ENCODE measurements at places on chromosomes 13 and 19.

- DNase-seq = no peak
Observed at GRCh38 chr19:12139269-12139668, 881 bp downstream of the ZNF20 start.

GRCh38 chr13:42820451-42820850 lies 39.1 kb downstream of the FAM216B start:
- DNase-seq = no peak

- no peak for DNase-seq
Observed at GRCh38 chr19:29876414-29876813, 64.6 kb downstream of the CCNE1 start.

DNA sequence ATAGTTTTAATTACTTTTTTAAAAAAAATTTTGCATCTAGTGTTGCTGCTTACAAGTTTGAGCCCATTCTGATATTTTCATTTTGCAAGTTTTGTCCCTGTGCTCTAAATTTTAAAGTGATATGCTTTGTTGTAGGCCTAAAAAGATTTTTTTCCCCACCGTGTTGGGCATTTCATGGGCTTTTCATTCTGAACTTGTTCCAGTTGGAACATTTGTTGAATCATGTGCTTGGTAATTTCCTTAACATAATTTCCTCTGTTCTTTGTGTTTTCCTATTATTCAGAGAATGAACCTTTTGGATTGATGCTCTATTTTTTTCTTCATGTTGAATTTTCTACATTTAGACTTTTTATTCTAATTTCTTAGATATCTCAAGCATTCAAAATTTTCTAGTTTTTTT lies 206.4 kb upstream of the SPRY2 start:
- no peak for DNase-seq

DNA sequence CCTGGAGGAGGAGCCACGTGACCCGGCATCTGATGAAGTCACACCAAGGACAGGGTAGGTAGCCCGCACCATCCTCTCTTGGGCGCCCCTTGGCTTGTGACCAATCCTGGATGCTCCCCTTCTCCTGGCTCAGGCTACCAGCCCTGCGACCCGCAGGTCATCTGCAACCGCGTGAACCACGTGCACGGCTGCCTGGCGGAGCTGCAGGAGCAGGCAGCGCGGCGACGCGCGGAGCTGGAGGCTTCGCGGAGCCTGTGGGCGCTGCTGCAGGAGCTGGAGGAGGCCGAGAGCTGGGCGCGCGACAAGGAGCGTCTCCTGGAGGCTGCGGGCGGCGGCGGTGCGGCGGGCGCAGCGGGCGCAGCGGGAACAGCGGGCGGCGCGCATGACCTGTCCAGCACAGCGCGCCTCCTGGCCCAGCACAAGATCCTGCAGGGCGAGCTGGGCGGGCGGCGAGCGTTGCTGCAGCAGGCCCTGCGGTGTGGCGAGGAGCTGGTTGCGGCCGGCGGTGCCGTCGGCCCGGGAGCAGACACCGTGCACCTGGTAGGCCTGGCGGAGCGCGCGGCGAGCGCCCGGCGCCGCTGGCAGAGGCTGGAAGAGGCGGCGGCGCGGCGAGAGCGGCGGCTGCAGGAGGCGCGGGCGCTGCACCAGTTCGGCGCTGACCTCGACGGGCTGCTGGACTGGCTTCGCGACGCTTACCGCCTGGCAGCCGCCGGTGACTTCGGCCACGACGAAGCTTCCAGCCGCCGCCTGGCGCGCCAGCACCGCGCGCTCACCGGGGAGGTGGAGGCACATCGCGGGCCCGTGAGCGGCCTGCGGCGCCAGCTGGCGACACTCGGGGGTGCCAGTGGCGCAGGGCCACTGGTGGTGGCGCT lies 45.9 kb downstream of the SPTBN4 start:
- no peak for DNase-seq

DNA sequence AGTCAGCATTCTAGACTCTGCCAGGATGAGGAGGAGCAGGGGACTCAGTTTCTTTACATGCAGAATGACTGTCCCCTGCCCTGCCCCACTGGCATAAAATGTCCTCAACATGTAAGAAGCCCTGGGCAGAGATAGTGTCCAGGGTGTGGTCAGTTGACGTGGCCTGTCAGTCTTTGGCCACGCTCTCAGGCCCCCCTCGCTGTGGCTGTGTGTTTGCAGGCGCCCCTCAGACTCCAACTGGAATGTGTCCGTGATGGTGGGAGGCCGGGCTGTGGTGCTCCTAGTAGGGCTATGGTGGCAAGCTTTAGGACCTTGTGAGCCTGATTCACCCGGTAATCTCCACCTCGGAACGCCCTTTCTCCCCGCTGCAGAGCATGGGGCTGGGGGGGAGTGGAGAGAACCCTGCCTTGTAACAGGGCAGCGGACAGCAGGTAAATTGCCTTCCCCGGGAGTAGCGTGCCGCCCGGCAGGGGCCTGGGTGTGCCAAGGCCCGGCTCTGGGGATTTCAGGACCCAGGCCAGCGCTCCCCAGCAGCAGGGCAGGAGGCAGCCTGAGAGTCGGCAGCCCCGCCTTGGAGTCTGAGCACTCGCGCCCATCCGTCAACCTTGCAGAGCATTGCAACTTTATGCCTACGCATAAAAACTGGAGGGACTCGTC lies 62.3 kb downstream of the CHST8 start:
- peak; percentile 19 for DNase-seq

GRCh38 chr13:74064805-74065312 lies 69.3 kb downstream of the KLF12 start:
- DNase-seq = no peak

DNA sequence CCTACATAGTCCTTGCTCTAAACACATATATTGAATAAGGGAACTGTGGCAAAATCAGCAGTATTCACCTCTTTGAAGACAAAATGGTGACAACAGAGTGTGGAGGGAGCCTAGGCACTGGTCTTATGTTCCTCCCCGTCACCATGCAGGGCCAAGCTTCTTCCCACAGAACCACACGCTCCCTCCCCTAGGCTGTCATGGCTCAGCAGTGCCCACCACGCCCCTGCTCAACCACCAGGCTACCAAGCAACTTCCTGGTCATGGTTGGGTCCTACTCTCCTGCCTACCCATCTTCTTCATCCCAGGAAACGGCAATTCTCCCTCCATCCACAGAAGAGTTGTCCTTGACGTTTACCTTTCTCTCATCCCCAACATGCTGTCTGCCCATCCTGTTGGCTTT lies 126.1 kb downstream of the CRYL1 start:
- DNase-seq = no peak

DNA sequence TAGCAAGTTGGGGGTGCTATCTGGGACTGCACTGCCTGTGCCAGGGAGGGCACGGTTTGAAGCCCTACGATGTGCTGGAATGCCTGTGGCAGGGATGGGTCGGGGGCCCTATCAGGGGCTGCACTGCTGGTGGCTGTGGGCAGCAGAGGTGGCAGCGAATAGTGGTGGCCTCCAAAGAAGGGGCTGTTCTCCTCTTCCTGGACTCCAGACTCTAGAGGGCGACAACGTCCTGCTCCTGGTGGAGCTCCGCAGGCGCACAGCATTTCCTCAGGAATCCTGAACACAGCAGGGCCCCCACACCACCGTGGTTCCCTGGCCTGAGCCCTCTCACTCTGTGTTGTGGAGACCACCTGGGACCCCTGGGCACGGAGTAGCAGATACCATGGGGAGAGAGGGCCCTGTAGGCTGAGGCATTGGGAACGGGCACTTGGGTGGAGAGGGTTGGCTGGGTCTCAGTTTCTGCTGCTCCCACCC lies 145.6 kb downstream of the TNFRSF19 start:
- no peak for DNase-seq

DNA sequence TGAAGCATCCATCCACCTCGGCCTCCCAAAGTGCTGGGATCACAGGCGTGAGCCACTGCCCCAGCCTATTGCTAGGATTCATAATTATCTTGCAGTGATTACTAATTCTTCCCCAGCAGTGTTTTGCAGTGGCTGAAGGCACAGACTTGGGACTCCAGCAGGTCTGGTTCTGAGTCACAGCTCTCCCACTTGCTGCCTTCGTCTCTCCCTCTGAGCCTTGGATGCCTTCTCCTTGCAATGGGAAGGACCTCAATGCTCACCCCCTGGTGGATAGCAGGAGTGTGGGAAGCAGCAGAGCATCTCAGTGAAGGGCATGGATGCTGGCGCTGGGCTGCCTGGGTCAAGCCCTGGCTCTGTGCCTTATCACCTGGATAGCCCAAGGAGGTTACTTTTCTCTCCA lies 37.6 kb upstream of the SHKBP1 start:
- no peak for DNase-seq

GRCh38 chr13:59504407-59504806 lies 659.3 kb downstream of the DIAPH3 start:
- no peak for DNase-seq

- DNase-seq = peak; percentile 7
Observed at GRCh38 chr13:48741377-48741776, 87.6 kb downstream of the CYSLTR2 start.

GRCh38 chr13:95128045-95128643 lies 173.1 kb downstream of the ABCC4 start:
- peak; percentile 85 for DNase-seq

GRCh38 chr13:86559901-86560300 lies 760.7 kb upstream of the SLITRK6 start:
- DNase-seq = no peak

DNA sequence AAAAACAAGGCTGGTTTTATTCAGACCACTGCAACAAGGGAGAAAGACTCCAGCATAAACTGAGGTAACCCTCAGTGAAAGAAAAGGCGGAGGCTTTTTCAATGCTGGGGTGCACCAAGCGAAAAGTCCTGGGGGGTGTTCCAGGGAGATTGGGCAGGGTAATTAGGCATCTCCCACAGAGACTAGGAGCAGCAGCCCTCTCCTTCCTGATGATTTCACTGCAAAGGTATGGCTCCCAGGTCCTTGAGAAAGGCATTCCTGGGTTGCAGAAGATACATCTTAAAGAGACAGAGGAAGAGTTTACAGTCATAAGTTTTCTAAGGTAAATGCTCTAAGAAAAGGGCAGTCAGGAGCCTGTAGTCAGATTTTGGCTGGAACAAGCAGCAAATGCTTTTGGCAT lies 412.0 kb downstream of the FOXO1 start:
- DNase-seq = no peak

DNA sequence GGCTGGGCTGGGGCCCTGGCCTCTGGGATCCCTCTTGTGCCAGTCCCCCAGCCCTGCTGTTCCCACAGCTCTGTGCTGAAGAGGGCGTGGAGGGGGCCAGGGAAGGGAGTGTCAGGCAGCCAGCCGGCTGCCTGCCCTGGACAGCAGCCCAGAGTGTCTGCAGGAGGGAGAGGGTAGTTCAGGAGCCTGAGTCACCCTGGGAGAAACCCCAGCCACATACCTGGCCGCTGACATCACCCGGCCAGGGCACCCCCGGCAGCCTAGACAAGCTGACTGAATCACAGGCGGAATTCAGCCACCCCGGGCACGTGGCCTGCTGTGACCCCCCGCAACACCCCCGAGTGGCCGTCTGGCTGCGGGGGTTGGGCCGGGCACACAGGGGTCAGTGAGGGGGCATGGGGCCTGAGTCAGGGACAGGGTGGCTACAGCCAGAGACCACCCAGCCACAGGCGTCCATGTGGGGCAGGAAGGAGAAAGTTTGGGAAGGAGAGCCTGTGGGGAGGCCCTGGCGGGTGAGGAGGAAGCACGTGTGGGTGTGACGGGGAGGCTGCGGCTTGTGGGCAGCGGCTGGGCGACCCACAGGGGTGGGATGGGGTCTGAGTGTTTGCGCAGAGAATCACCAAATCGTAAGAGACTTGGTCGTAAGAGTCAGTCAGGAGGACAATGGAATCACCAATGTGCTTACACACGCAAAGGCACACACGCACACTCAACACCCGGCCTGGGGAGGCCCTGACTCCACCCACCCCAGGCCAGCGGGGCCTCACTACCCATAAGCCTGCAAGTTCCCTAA lies 11.9 kb upstream of the FOSB start:
- no peak for DNase-seq

GRCh38 chr13:27054760-27055159 lies 116.9 kb downstream of the USP12 start:
- no peak for DNase-seq

DNA sequence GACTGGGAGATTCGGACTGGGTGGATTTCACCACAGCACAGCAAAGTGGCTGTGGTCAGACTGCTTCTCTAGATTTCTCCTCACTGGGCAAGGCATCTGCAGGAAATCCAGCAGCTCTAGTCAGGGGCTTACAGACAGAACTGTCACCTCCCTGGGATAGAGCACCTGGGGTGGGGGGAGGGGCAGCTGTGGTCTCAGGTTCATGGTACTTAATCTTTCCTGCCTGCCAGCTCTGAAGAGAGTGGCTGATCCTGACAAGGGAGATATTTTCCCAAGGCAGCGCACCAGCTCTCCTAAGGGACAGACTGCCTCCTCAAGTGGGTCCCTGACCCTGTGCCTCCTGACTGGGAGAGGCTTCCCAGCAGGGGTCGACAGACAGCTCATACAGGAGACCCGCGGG lies 212.8 kb upstream of the KLF12 start:
- no peak for DNase-seq

- no peak for DNase-seq
Observed at GRCh38 chr13:50072676-50073075, 57.4 kb downstream of the KCNRG start.

DNA sequence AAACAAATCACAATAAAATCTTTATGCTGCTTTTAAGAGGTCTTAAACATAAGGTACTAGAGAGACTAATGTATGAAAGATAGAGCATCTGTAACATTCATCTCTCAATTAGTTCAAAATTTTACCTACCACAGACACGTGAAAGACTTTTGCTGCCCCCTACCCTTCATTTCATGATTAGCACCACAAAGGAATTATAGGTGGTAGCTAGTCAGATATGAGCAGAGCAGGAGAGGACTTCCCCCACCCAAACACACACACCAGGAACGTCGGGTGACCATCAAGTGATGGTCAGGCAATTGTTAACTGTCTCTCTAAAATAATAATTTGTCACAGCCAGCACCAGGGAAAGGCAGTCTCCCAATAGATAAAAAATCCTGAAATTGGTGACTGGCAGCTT lies 1531.7 kb upstream of the SPRY2 start:
- peak; percentile 6 for DNase-seq

- DNase-seq = no peak
Observed at GRCh38 chr13:94966422-94966955, 254.1 kb upstream of the SOX21 start.

DNA sequence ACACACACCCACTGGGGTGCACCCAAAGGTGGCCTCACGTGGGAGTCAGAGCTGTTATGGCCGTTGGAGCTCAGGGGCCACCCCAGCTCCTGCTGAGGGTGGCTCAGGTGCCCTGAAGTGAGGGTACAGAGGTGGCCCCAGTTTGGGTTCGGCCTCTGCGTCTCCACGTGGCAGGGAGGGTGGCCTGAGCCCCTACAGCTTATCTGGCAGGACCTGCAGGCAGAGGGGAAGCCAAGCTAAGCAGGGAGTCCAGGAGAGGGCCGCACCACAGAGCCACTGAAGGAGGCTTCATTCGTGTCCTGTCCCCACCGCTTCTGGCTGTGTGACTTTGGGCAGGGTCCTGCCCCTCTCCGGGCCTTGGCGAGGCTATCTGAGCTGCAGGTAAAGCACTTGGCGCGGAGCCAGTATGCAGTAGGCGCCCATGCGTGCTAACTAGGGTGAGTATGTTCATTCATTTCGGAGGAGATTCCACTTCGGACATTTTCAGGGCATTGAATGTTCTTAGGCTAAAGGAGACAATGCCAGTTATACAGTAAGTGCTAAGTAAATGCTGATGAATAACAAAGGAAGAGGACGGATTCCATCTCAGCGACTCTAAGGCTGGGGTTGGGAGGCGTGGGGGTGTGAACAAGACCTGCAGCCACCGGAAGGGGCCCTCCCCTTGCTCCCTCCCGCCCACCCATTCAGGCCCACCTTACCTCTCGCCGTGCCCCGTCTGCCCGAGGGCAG lies 4.9 kb downstream of the REX1BD start:
- DNase-seq = no peak

Data from LNCaP clone FGC (cell line).